NCI-H510A treated with DMSO at 0.1 percent for 48 hours (cell line): ENCODE measurements at places on chromosomes 11 and 22.
A peak's percentile ranks its signal among the peaks of the same experiment; 100 is the strongest.

DNA sequence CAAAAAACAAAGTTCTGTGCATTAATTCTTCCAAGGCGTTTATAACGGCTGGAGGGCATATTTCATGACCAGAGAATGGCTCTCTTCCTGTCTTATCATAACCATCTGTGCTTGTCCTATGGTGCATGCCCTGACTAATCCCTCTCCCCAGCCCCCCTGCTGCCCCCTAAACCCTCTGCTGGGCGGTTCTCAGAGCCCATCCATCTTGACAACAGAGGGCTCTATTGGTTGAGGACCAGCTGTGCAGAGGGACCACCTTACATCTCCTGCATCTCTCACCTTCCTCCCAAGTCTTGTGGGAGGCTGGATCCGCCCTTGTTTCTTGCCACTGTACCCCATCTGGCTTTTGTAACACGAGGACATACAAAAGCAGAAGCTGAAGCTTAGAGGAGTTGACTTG lies 282.1 kb downstream of the MIAT start:
- no peak for DNase-seq

GRCh38 chr11:65482306-65482850 lies 16.5 kb upstream of the MALAT1 start:
- DNase-seq = no peak

GRCh38 chr22:45617948-45618347 lies 53.7 kb upstream of the ATXN10 start:
- DNase-seq = no peak

DNA sequence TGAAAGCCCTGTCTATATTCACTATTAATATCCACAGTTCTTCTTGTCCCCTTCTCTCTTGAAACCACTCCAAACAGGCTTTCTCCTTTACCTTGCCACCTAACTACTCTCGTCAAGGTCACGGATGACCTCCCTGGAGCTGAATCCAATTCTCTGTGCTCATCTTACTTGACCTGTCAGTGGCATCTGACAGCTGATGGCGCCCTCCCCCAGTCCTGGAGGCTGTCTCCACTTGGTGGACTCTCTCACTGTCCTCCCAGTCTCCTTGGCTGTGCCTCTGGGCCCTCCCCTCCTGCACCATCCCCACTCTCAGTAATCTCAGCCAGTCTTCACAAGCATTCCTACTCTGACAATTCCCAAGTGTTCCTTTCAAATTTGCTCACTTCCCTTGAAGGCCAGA lies 8.7 kb downstream of the TNKS1BP1 start:
- peak; percentile 47 for DNase-seq

GRCh38 chr11:36465449-36466163 lies 44.5 kb downstream of the TRAF6 start:
- DNase-seq = no peak
